ENCODE measurements at places on chromosomes 13 and 19.

- no peak for DNase-seq
Observed at GRCh38 chr19:1237027-1237659, 662 bp downstream of the CBARP start.

DNA sequence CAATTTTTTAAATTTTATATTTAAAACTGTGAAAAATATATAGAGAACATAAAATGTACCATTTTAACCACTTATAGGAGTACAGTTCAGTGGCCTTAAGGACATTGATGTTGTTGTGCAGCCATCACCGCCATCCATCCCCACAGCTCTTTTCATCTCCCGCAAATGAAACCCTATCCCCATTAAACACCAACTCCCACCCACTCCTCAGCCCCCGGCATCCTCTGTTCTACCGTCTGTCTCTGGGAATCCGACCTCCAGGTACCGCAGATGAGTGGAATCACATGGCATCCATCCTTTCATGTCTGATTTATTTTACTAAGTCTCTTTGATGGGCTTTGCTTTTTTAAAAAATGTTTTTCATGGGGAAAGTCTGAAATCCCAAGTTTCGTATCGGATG is 23.8 kb upstream of the SMIM17 start:
- DNase-seq: no peak

DNA sequence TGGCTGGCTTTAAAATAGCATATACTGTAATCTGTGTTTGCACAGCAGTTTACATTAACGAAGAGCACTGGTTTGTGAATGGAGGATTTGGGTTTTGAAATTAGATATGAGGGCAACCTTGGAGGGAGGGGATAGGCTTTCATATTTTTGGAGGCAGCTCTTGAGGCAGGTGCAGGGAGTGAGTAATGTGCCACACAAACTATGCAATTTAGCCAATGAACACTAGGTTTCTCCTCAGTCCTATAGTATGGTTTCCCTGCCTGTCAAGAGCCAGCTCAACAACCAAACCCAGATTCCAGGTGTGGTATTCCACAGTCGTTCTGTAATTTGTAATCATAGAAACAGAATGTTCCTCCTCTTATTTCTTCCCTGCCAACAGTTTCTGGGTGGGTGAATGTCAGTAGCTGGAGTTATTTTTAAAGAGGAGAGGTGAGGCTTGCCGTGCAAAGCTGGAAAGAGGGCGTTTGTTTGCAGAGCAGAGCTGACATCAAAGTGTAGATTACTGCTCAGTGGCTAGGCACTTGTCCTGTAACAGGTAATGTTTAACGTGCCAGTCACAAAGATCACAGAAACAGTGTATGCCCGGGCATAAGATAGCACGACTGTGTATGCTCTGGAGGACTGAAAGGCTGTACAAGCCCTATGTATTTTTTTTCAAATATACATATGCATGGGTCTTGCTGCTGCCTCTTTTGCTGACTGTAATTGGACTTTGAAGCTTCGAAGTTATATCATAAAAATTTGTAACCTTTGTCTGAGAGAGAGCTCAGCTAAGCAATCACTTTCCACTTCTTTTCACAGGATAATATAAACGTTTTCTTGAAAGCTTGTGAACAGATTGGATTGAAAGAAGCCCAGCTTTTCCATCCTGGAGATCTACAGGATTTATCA is 124.2 kb downstream of the LMO7 start:
- no peak for DNase-seq

DNA sequence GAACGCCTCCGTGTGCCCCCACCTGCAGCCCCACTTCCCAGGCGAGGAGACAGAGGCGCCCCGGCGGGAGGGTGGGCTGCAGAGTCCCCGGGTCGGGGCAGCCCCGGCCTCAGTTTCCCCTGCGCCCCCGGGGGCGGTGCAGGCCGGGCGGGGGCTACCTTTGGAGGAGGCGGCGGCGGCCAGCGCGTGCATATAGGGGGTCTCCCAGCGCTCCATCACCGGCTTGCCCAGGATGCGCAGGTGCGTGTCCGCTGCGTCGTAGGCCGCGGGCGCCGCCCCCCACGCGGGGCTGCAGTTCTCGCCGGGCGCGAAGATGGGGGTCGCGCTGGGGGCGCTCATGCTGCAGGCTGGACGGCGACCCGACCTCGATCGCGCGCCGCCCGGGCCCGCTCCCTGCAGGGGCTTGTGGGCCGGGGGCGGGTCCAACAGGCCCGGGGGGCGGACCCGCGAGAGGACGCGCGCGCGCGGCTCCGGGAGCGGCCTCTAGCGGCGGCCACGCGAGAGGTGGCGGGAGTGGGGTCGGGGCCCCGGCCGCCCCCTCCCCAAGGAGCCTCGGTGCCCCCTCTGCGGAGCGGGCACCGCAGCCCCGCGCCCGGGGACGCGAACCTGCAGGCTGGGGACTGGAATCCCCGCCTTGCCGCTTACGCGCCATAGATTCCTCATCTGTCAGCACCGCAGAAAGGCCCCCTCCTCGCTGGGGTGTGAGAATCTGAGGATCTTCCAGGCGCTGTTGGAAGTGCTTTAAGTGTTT is at the start of gene GAMT:
TSS of gene GAMT (minus strand) at position 405 of the 751 bp plus-strand sequence. CDS start at position 339, 66 bp downstream.
- peak; percentile 42 for DNase-seq

DNA sequence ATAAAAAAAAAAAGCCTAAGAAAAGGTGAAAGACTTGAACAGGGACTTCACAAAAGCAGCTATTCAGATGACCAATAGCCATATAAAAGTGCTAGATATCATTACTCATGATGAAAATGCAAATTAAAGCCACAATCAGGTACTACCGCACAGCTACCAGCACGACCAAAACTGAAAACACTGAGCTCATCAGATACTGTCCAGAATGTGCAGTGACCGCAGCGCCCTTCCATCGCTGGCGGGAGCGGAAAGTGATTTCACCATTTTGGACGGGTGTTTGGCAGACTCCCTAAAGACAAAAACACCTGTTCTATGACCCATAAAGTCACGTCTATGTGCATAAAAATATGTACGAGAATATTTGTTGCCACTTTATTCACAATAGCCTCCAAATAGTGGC is 60.7 kb downstream of the SLC6A16 start:
- no peak for DNase-seq

- peak; percentile 95 for DNase-seq
Observed at GRCh38 chr13:102707467-102707866, 12.6 kb upstream of the METTL21C start.

GRCh38 chr13:113647351-113648215 is 10.4 kb downstream of the ATP4B start:
- DNase-seq: peak; percentile 78

GRCh38 chr13:71634182-71634581 is 232.8 kb downstream of the DACH1 start:
- no peak for DNase-seq

DNA sequence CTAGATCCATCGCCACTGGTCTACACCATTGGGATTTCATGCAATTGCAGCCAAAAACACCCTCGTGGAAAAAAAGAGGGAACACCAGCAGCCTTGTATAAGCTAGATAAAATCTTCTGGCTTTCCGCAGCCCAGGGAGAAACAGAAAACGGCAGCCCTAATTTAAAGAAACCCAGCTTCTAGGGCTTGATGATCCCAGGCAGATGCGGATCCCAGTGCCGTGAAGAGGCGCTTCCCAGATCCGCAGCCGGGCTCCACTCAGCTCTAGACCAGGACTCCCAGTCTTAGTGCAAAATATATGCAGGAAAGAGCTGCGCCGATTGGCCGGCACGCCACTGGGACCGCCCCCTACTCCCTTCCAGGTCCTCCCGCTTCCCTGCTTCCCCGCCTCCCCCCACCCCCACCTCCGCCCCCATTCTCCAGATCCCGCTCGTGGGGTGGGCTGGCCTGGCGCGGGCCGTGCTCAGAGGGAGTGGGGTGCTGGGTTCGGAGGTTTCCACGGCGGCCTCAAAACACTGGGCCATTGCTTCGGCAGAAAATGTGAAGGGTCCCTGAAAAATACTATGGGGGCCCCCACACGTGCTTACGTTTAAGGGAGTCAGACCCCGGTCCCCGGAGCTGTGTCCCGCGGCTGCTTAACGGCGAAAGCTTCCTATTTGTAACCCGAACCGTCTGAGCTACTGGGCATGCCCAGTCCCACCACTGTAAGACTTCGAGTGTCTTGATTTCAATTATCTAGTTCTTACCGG is 63.1 kb downstream of the SERP2 start:
- peak; percentile 89 for DNase-seq

GRCh38 chr13:50531917-50532899 is 311.3 kb downstream of the DLEU7 start:
- DNase-seq: peak; percentile 21

- no peak for DNase-seq
Observed at GRCh38 chr13:91135376-91135775, 212.1 kb upstream of the MIR17HG start.

- DNase-seq: no peak
Observed at GRCh38 chr13:46389457-46390451, 2.7 kb upstream of the RUBCNL start.

GRCh38 chr13:59890054-59890453 is 273.7 kb downstream of the DIAPH3 start:
- DNase-seq: peak; percentile 8

DNA sequence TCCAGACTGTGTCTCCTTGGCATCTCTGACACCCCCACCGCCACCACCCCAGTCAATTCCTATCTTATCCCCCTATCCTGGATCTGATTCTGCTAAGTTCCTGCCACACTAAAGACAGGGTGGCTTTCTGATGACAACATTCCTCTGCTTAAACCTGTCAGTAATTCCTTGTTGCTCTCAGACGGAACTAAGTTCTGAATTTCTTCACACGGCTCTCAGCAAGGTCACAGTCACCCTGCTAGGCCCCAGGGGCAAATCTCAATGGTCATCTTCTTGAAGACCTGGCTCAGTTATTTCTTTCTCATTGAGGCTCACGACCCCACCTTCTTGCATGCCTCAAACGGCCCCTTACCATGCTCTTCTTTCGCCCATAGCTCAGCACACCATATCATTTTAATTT is 7.6 kb downstream of the ALOX5AP start:
- DNase-seq: no peak

- no peak for DNase-seq
Observed at GRCh38 chr19:13011653-13012389, 16.5 kb downstream of the NFIX start.

GRCh38 chr19:45253396-45254027 is 2.4 kb downstream of the MARK4 start:
- DNase-seq: peak; percentile 21

- no peak for DNase-seq
Observed at GRCh38 chr19:48990400-48990799, 2.7 kb downstream of the GYS1 start.

DNA sequence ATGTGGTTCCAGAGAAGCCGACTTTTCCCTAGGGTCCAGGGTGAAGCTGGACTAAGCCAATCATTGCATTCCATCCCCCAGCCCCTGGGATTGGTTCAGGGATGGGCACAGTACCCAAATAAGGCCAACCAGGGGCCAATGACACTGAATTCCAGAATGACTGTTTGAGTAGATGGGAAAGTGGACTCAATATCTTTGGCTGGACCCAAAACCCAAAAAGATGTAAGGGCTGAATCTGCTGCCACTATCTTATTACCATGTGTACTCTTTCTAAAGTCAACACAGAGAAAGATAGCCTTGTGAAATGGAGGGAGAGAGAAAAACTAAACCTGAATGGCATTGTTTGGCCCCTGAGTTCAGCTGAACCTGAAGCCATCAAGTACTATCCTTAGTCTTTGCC is 39.2 kb upstream of the TNFSF11 start:
- DNase-seq: no peak

GRCh38 chr19:850221-850978 is 1.7 kb upstream of the ELANE start:
- DNase-seq: peak; percentile 99

- no peak for DNase-seq
Observed at GRCh38 chr19:50580970-50581634, 12.9 kb upstream of the LRRC4B start.

GRCh38 chr13:100535426-100536135 is 53.0 kb downstream of the GGACT start:
- DNase-seq: peak; percentile 87

DNA sequence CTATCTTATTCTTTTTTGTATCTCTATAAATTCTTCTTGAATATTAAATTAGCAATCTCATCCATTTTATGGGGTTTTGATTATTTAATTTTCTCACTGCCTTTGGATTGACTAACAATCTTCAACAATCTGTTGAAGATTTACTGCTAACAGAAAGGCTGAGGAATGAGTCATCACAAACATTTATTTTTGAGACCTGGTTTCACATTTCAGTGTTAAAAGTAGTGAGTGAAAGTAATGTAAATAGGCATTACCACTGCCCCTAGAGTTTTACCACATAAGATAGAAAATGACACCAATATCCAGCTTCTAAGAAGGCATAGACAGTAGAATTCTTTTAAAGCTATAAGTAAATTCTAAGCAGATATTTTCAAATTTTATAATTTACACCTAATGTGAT is 472.8 kb downstream of the OLFM4 start:
- no peak for DNase-seq

DNA sequence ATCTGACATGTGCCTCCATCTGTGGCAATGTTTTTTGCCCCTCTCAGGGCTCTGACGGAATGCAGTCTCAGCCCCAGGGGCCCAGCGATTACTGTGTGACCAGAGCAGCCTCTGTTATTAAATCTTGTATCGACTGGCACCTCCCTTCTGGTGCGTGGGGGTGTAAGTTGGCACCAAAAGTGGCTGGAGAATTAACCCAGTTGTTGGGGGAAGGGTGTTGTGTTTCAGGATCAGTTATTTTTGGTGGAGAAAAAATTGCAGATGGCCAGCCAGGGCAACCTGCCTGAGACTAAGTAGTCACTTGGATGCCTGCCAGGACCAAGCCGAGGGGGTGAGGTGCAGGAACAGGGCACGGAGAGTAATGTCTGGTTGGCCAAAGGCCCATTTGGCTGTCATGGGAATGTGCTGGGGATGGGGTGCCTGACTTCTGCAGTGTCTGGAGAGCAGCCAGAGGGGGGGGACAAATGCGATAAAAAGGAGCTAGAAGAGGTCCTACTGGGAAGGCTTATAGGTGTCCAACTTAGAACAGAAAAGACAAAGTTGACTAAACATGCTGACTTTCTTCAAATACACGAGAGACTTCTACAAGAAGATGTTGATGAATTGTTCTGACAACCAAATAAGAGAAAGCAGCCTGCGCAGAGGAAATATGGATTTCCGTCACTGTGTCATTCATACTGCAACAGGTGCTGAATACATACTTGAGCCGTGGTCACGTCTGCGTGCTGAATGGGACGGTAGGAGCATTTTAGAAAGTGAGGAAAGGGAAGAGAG is 69.8 kb downstream of the SIAH3 start:
- no peak for DNase-seq

DNA sequence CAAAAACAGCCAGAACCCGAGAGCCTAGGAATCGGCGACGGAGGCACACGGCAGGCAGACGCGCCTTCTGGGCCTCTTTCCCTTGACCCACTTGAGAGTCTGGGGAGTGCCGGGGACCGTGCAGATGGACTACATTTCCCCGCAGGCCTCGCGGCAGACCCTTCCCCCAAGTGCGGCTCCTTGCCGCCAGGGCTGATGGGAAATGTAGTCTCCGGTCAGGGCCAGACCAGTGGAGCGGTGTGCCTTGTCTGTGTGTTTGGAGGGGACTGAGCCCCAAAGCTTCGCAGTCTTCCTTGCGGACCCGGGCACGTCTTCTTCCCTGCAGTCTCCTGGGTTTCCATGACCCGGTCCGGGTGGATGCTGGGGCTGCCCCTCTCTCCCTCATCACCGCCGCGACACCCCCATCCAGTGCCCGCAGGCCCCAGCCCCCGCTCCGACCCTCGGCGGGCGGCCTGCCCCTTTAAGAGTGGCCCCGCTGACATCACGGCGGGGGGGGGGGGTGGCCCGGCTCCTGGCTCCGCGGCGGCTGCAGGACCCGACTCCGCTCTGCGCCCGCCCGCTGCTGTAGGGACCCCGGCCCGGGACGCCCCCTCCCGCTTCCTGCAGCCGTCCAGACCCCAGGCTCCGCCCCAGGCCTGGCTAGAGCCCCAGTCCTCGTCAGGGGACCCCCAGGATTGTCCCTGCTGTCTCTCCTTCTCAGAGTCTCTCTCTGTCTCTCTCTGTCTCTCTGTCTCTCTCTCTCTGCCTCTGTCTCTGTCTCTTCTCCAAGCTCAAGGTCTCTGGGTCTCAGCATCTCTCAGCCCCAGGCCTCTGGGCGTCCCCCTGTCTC is 758 bp upstream of the CACNG7 start:
- DNase-seq: no peak

Data from fibroblast of gingiva (primary cell).